Choroid plexus epithelial cell (primary cell): ENCODE measurements at places on chromosomes 7 and 10.

GRCh38 chr7:23011222-23011924, 2.6 kb downstream of the HYCC1 start:
- no peak for DNase-seq

GRCh38 chr7:47581804-47582763, at the start of gene TNS3:
Gene TNS3 (minus strand): TSS chr7:47582111. CDS start chr7:47439636, 142,475 bp downstream.
- peak; percentile 51 for DNase-seq

DNA sequence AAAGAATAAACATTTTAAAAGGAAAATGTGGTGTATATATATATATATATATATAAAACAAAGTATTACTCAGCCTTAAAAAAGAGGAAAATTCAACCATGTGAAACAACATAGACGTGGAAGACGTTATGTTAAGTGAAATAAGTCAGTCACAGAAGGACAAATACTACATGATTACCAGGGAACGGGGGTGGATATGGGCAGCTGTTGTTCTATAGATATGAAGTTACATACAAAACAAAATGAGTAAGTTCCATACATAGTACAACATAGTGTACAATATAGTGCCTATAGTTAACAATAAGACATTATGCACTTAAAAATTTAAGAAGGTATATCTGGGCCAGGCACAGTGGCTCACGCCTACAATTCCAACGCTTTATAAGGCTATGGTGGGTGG, 48.8 kb downstream of the SGMS1 start:
- DNase-seq: no peak

- DNase-seq: no peak
These were observed 230.3 kb upstream of the PRSS58 start for GRCh38 chr7:142488036-142488633.

DNA sequence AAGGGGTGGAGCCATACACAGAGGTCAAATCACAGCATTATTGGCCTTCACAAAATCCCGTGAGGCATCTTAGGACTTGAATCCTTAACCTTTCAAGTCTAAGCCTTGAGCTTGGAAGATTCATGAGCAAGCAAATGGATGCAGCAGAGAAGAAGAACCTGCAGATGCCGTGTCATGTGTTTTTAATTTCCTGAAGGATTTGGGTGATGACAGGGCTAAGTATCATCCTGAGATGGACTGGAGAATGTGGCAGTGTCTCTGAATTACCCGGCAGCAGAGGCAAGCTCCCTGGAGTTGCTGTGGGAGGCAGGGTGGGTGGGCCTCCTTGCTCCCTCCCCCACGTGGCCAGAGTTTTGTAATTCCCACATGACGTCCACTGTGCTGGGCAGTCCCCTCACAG, 50.8 kb downstream of the GCC1 start:
- DNase-seq: no peak

GRCh38 chr7:57342954-57343353, 107.0 kb upstream of the ZNF716 start:
- DNase-seq: no peak

DNA sequence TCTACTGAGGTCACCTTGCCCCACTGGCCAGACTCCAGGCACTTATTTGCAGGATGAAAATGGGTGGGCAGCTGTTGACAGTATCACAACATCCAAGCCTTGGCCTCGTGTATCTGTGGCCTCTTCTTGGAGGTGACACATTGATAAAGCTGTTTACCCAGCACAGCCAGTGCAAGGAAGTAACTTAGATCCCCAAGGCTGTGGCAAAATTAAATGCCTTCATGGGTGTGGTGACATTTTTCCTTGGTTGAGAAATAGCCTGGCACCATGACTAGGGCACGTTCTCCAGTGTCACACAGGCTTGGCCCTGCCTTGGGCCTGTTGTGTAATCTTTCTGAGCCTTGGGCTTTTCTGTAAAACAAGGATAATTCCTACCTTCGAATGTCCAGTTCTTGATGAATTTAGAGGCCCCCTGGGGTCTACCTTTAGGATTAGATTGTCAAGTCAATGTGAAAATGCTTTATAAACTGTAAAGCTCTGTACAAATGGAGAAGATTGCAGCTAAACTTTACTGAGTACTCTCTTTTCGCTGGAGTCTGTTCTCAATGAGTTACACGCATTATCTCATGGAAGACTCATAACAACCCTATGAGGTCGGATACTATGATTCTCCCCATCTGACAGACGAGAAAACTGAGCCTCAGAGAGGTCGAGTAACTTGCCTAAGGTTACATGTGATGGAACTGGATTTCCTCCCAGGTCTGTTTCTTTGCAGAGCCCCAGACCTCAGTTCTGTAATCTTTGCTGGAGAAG, 46.7 kb upstream of the LOXL4 start:
- no peak for DNase-seq

- no peak for DNase-seq
These were observed 371.6 kb downstream of the SH2D4B start for GRCh38 chr10:80909254-80909653.

- DNase-seq: no peak
These were observed 10.0 kb downstream of the SFTPD start for GRCh38 chr10:79938728-79939406.

GRCh38 chr7:106841896-106842390, 23.1 kb upstream of the PIK3CG start:
- no peak for DNase-seq

DNA sequence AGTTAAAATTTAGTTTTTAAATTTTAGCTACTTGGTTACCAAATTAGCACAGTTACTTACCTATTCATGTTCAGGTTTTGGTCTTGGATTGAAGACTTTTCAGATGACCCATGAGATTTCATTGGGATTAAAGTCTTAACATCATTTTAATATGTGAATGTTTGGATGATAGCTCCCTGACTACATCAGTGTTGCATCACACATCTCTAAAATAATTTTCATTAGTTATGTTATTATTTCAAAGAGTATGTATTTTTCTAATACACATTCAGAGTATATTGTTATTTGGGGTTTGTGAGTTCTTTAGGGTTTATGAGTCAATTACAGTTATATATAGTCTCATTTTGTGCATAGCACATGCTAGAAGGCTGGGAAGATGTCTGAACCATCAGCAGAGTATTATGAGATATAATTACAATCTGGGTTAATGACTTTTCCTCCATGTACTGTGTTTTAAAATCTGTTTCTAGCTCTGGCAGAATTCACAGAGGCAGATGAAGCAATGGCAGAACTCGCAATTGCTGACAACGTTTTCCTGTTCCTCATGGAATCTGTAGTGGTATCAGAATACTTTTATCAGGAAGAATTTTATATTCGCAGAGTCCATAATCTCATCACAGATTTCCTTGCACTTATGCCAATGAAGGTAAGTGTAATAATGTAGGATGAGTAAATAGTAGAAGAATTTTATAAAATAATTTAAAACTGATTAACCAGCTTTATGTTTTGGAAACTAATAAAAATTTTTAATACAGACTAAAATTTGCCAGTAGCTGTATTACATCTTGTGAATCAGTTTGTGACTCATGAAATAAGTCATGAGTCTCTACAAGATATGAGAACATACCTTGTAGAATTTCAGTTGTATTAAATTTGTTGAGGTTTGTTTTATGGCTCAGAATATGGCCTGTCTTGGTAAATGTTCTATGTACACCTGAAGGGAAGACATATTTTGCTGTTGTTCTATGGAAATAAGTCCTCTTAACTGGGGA, 26.9 kb downstream of the NUP205 start:
- peak; percentile 35 for DNase-seq

DNA sequence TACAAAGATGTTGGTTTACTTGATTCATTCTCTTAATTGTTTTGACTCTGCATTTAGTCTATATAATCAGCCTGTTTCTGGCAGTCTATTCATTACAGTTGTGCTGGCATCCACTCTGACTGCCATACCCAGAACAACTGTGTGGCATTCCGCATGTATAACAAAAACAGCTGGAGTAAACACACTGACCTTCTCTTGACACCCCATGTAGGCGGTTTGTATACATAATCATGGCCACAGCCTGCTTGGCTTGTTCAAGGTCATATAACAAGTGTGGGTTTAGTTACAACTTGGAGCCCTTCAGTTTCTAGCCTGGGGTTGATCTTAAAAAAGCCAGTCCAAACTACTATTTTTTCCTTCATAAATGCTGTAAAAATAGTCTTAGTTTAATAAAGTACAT, 70.9 kb downstream of the MBL2 start:
- peak; percentile 26 for DNase-seq

DNA sequence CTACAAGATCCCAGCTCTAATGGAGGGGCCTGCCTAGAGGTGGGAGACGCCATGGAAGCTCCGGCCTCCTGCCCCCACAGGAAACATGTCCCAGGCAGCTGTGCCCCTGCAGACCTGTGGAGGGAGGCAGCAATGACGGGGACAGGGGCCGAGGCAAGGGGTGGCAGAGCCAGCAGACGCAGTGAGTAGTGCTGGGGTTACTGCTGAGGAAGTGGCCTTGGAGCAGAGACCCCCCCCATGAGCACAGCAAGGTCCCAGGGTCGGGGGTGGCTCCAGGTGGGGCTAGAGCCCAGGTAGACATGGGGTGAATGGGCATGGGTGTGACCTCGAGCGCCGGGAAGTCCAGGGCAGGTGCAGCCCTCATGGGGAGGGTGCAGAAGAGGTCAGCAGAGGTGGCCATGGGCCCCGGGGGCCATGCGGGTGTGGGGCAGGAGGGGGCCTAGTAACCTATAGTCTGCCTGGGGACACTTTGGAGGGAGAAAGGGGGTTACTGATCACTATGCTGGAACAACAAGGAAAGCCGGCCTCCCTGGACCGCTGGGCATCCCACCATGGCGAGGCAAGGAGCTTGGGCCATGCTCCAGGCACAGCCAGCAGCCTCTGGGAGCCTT, 45.5 kb downstream of the JAKMIP3 start:
- DNase-seq: no peak

- DNase-seq: no peak
These were observed 204.6 kb downstream of the GRID1 start for GRCh38 chr10:86162036-86162435.

GRCh38 chr10:79253704-79254103, 93.6 kb upstream of the PPIF start:
- no peak for DNase-seq

- DNase-seq: no peak
These were observed 14.8 kb upstream of the LRRC17 start for GRCh38 chr7:102897856-102898531.

DNA sequence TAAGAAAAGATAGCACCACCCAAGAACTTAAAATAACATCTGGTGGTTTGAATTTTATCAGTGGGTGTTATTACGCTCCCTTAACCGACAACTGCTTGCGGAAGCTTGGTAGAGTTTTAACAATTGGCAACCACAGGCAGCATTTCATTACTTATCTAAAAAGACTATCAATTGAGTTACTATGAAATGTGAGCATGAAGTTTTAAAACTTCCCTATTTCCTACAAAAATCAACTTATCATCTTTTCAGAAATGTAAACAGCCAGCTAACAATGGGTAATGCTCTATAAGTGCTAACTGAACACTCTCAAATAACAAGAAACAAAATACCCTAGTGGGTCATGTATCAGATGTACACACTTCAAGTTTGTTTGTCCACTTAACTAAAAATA, 68.8 kb downstream of the OSBPL3 start:
- no peak for DNase-seq

- no peak for DNase-seq
These were observed 24.5 kb upstream of the WAC start for GRCh38 chr10:28508304-28508925.

DNA sequence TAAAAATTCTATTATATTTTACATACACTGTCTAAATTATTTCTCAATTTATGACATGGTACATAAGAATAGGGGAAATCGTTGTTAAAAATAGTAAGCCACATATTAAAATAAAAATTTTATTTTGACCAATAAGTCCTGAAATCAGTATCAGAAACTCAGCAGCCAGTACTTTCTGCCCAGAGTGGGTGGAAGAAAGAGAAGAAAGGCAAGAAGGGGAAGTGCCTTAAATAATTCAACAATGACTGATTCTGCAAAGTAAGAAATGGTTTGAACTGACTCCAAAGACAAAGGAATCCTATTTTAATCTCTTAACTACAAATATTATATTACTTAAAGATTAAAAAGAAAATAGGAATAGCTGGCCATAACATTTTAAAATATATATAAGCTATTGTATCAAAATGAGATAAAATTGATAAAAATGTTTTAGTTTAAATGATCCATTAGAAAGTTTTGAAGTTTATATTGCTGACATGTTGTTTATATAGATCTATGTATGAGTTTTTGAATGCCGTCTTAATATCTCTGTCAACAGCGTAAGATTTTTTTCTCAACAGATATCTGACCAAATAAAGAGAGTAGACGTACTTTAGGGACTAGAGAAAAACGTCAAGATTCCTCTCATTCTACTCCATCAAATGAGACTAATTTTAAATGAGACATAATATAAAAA, 30.2 kb upstream of the NRCAM start:
- peak; percentile 72 for DNase-seq

DNA sequence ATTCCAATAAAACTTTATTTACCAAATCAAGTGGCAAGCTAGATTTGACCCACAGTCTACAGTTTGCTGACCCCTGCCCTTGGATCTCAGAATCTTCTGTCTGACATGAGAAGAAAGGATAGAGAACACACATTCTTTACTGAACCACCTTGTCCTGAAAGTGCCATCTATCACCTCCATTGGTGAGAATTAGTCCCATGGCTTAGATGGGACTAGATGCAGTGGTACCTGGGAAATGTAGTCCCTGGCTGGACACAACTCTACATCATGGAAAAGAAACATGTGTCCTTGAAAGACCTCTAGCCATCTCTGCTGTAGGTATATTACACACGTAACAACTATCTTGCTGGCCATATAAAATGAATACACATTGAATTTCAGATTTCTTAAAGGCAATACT, 336.2 kb downstream of the LHFPL3 start:
- DNase-seq: no peak

DNA sequence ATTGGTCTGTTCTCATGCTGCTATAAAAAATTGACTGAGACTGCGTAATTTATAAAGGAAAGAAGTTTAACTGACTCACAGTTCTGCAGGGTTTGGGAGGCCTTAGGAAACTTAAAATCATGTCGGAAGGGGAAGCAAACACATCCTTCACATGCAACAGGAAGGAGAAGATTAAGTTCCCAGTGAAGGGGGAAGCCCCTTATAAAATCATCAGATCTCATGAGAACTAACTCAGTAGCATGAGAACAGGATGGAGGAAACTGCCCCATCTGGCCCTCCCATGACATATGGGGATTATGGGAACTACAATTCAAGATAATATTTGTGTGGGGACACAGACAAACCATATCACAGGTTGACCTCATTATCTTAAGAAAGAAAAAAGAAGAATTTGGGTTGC, 134.5 kb downstream of the PPP1R3A start:
- no peak for DNase-seq

GRCh38 chr7:8143151-8143874, 118.7 kb downstream of the ICA1 start:
- DNase-seq: no peak

DNA sequence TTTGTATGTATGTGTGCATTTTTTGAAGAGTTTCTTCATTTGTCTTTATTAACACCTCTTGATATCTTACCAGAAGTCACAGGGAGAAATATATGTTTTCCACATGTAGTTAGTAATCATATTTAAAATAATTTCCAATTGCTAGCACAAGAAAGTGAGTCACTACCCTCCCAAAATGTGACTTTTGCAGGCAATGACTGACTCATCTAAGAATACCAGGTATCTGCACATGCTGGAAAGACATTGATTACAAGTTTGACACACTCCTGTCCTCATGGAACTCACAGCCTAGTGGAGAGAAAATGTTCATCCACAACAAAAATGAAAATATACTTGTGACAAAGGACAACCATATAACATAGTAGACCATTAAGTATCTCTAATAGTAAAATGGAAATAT, 82.9 kb downstream of the SEMA3D start:
- DNase-seq: peak; percentile 7

GRCh38 chr7:77799078-77799964, 748 bp downstream of the PHTF2 start:
- peak; percentile 41 for DNase-seq
